Right ventricle myocardium superior (tissue), 1 donor: ENCODE measurements at places on chromosomes 1 and 21. TPM values are rescaled to one million over a fixed set of nuclear protein-coding genes. Genes with fewer than 3 reads are reported as not detected.

DNA sequence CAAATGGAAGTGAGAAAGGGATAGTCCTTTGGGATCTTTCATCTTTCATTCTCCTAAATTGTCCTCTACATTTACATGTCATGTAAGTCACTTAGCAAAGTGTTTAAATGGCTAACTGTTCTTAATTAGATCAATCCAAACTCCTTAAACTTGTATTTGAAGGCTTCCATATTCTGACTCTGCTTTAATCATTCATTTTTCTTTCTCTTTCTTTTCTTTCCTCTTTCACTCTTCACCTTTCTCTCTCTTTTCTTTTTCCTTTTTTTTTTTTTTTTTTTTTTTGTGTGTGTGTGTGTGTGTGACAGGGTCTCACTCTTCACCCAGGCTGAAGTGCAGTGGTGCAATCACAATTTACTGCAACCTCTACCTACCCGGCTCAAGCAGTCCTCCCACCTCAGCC, 71.7 kb downstream of the RPS27 start:
- DNase-seq, result no peak

DNA sequence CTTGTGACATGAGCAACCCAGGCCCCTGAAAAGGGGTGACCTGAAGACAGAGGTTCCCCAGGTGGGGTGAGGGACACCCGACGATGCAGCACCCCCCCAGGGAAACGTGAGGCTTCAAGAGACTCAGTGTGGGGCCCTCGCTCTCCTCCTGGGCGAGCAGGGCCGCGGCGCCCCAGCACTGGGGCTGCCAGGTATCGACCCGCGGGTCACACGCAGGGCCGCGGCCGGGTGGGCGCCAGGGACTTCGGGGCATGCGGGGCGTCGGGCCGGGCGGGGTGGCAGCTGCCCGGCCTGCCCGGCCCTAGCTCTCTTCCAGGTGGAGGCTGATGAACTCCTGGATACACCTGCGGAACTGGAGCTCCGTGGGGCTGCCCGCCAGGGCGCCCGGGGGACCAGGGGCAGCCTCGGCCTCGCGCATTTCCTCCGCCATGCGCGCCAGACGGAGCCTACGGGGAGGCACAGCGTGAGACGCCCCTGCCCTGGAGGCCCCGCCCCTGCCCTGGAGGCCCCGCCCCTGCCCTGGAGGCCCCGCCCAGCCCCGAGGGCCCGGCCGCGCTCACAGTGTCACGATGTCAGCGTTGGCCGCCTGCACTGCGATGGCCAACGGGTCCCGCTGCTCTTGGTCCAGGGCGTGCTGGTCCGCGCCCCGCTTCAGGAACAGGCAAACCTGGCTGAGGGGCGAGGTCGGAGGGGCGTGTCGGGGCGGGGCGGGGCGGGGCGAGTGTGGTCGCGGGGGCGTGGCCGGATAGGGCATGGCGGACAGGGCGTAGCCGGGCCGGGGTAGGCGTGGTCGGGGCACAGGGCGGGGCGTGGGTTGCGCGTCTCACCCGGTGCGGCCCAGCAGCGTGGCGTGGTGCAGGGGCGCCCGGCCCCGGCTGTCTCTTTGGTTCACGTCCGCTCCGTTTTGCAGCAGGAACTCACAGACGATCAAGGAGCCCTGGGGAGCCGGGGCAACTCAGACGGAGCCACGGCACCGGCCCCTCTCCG, 13.3 kb downstream of the SCNN1D start:
- DNase-seq, result no peak

DNA sequence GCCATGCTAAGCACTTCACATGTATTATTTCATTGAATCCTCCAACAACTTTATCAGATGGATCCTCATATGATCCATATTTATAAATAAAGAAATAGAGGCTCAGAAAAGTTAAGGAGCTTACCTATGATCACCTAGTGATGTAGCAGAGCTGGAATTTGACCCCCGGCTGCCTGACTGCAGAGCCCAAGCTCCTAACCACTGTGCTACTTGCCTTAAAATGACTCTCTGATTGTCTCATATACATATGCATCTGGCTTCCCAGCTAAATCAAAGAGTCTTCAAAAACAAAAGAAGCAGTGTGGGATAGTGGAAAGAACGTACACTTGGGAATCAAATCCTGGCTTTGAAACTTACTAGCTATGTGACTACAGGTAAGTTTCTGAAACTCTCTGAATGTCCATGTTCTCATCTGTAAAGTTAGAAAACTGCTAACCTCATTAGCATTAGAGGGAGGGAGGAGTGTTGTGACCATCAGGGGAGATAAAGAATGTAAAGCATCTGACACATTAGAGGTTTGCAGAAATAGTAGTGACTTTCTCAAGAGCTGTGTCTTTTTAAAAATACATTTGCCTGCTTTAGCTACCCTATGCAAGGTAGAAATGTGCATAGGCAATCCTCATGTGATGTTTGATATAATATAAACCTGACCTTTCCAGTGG, 67.2 kb upstream of the BARHL2 start:
- no peak for DNase-seq

- no peak for DNase-seq
Observed at GRCh38 chr1:32983020-32983419, 18.4 kb upstream of the RNF19B start.

DNA sequence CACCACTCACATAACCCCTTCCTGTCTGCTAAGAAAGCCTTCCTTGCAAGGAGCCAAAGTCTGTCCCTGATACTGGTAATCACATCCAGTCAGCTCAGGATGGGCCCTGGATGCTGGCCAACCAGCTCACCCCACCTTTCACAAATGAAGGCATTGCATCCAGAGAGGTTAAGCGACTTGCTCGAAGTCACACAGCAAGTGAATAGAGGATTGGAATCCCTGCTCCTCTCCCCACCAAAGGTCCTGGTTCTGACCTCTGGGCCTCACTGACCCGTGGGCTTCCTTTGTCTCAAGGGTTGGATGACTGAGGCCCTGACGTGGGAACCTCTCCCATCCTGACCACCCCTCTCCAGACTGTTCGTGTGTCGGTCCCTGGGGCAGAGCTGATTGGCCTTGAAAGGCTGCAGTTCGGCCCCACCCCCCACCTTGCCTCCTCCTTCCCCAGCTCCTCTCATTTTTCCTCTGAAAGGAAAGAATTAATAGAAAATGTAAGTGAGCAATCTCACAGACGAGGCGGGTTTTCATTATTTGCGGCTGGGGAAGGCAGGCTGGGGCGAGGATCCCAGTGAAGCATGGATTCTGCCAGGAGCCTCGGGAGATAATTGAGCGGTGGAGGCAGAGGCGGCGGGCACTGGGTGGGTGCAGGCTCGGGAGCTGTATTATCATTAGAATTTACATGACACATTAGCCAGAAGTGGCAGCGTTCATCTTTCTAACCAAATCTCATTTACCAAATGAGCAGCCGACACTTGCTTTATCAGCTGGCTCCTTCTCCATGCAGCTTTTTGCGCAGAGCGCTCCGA, 101.5 kb upstream of the CSF3R start:
- no peak for DNase-seq

DNA sequence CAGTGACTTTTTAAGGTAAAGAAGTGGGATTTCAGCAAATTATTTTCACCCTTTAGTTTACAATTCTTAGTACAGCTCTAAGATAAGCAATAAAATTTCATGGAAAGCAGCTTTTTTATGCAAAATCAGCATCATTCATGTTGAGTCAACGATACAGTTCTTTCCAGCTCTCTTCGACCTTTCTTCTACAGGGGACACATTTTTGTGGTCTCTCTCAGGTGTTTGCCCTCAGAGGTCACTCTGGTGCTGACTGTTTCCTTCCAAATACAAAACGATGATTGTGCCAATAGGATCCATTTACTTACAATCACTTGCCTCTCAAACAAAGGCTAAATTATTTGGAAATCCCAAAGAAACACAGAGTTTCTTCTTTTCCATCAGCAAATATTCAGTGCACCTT, 51.0 kb downstream of the PSMG1 start:
- DNase-seq, result no peak

- no peak for DNase-seq
Observed at GRCh38 chr1:229870381-229870780, 196.7 kb upstream of the GALNT2 start.

GRCh38 chr1:229268505-229268904, 2.4 kb upstream of the RAB4A start:
- no peak for DNase-seq

DNA sequence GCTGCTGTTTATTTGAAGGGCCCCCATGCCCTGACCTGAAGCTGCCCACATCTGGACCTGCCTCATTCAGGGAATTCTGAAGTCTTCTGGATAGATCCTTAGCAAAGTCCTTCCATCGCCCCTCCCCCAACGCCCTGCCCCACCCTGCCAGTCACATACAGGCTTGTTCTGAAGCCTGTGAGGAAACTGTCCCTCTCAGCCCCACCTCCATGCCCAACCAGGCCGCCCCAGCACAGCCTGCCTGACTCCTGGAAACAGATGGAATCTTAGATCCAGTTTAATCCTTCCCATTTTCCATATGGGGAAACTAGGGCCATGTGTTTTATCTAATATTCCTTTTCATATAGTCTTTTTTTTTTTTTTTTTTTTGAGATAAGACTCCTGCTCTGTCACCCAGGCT, 44.5 kb upstream of the GPR37L1 start:
- no peak for DNase-seq

GRCh38 chr21:18157406-18157805, 87.2 kb upstream of the CHODL start:
- DNase-seq, result no peak

DNA sequence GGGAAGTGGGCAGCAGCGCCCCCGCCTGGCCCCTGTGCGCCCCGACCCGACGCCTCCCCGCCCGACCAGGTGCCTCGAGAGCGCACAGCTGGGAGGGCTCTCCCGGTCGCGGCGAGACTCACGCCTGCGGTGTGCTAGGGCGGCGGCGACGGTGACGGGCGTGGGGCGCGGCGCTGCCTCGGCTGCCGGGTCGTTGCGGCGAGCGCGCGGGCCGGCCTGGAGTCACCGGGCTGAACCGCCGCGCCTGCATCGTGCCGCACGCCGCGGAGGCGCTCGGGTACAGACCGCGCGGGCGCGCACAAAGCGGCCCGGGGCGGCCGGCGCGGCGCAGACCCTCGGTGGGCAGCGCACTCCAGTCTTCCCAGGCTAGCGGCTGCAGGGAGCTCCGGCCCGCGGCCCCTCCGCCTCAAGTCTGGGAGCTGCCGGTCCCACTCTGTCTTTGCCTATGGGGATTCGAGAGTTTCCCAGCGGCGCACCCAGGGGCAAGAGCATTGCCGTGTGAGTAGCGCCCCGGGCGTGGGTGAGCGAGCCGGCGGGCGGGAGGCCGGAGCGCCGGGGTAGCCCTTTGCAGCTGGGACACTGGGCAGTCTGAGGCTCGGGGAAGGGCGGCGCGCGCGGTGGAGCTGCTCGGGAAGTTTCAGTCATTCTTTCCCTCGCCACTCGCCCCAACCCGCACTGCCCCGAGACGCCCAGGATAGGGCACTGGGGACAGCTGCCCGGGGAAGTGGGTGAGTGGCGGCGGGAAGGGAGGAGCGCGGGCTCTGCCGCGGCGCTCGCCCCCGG, at the start of gene SLC35F3:
SLC35F3 (plus strand) TSS at position 44 of the 783 bp plus-strand sequence.
- peak; percentile 41 for DNase-seq

DNA sequence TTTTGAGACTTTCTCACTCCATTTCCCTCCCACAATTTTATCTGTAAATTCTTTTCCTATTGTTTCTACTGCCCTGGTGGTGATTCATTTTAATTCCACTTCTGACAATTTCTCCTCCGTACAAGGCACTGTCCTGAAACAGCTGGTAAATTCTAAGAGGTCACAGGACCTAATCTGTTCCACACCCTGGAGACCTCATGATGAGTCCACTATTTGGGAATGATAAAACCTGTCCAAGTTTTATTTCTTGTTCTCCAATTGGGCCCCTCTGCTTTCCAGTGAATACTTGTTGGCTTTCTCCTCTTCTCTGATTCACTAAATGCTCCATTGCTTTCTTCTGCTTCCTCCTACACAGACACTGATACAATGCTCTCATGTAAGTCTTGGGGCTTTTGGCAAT, 343.1 kb upstream of the DUSP10 start:
- DNase-seq, result no peak

DNA sequence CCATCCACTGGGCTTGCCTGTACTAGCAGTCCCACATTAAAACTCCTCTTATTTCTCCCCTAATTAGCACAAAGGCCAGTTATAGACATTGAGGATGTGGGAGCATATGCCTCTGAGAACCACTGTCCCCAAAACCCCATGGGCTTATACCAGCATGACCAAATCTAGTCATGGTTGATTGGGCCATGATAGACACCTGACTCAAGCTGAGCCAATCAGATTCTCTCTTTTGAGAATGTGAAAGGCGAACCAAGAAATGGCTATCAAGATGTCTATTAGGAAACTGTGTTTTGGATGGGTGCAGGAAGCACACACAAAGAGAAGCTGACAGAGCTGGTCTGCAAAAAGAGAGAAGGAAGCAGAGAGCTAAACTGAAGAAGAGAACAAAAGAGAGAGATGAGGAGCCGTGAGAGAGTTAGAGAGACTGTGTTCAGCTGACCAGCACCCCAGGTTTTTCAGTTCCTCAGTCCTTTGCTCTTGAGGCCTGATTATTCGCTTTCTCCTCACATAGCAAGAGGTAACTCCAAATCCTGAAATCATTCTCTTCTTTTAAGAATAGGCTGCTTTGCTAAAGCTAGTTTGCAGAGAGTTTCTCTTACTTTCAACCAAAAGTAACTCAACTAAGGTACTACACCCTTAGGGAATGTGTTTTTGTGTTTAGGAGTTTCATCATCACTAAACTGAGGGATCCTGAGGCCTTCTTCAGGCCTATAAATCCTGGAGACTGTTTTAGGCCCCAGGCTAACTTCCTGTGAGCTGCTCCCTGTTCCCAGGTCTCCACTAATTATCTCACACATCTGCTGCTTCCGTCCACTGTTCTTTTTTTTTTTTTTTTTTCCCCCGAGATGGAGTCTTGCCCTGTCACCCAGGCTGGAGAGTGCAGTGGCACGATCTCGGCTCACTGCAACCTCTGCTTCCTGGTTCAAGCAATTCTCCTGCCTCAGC, 7.9 kb upstream of the TIPRL start:
- DNase-seq, result no peak

- DNase-seq, result no peak
Observed at GRCh38 chr1:211842518-211842917, 12.0 kb upstream of the LPGAT1 start.

DNA sequence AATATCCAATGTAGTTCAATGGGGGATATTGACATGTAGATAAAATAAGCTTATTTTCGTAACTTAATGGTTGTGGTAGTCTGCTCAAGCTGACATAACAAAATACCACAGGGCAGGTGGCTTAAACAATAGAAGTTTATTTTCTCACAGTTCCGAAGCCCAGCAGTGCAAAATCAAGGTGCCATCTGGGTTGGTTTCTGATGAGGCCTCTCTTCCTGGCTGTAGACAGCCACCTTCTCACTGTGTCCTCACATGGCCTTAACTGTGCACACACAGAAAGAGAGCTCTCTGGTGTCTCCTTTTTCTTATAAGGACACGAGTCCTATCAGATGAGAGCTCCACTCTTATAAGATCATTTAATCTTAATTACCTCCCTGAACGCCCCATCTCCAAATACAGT, 64.8 kb upstream of the IPO9 start:
- DNase-seq, result no peak

GRCh38 chr1:182588500-182589396, at the start of gene RNASEL:
Gene RNASEL, minus strand, starts transcription at chr1:182589256. Its CDS starts 2,450 bp downstream, at chr1:182586806.
- DNase-seq, result peak; percentile 84

TACSTD2 gene
- total RNA-seq, result not detected

PRELP gene
- 22.9 TPM for total RNA-seq

GPR37L1 gene
- 0.05 TPM for total RNA-seq

IFI44 gene
- 6.7 TPM for total RNA-seq

SLC44A3 gene
- total RNA-seq, result 3.3 TPM

CRYAA gene
- not detected for total RNA-seq

FCRL6 gene
- total RNA-seq, result 0.32 TPM
